Stimulated activated CD4-positive, alpha-beta T cell treated with anti-CD3 and anti-CD28 coated beads, Interleukin-4, amount 100 ng/mL, for 4 hours (primary cell): ENCODE measurements at places on chromosomes 7 and 10.

- no peak for DNase-seq
These were observed 117.4 kb upstream of the GPR26 start for GRCh38 chr10:123548770-123549169.

- DNase-seq, result no peak
These were observed 33.8 kb upstream of the SEMA3D start for GRCh38 chr7:85220651-85221050.

DNA sequence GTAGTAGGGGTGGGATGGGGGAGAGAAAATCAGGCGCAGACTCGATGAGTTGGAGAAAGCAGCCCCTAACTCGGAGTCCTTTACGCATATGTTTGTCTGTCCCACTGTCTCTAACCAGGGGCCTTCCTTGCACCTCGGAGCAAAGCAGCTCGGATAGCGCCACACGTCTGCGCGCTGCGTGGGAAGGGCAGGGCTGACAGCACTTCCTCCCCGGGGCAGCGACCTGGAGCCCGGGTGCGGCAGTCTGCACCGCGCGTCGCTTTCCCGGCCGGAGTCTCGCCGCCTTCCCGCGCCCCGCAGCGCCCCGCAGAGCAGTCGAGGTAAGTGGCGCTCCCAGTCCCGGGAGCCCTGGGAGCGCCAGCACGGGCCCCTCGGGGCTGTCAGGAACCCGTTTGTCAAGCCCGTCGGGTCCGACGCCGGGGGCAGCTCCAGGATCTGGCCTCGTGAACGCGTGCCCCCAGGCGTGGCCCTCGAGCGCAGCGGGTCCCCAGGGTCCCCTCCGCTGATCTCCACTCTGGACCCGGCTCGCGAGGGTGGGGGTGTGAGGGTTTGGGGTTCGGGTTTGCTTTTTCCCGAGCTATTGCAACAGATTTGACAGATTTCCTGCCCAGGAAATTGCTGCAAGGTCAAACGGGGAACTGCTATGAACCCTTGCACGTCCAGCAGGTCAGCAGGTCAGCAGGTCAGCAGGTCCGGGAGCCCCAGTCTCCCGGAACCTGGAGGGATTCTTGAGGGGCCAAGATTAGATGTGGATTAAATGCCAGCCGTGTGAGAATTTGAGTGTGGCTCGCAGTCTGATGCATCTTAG is 597 bp downstream of the APBB1IP start:
- DNase-seq, result peak; percentile 82

GRCh38 chr7:23475576-23475839 is 5.2 kb upstream of the IGF2BP3 start:
- no peak for DNase-seq

DNA sequence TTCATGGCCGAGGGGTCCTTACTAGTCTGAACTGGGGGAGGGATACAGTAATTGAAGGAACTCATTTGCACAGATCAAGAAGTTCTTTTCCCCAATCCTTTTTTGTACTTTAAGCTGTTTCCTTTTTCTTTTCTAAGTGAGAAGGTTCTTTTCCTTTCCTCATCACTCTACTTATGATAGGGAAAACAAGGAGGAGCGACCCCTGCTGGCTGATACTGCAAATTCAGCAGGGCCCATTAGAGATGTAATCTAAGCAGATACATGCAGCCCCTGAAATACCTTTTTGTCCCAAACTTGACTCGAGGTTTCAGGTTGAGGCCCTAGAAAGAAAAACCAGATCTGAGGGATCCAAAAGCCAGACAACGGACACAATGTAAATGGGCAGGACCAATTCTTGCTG is 305.5 kb downstream of the DNAJB9 start:
- no peak for DNase-seq

DNA sequence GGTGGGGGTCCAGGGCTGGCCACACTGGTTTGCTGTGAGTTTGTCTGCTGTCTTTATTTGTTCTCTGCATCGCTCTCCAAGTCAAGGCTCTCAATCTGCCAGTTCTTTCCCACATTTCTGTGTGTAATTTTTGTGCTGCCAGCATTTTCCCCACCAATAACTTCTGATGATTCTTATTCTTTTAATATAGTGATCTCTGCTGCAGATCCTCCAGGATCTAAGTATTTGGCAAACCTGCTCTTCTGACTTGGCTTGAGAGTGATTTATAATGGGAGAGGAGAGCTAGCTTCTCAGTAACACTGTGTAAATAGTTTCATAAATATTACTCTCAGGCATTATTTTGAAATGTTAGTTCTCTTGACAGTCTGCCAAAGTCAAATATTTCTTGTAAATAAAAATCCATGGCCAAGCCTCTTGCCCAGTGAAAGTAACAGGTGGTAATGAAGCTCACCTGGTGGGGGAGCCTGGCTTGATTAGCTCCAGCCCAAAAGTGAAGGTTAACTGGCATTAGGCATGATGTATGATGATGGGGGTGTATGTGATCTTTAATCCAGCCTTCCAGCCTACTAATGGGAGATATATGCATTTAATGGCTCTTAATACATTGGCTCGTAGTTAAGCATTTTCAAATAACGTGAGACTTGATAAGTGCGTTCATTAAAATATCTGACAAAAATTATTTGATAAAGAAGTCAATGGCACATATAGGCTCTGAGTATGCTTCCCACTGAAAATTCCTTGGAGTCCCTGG is 1055.9 kb downstream of the KCNMA1 start:
- no peak for DNase-seq

DNA sequence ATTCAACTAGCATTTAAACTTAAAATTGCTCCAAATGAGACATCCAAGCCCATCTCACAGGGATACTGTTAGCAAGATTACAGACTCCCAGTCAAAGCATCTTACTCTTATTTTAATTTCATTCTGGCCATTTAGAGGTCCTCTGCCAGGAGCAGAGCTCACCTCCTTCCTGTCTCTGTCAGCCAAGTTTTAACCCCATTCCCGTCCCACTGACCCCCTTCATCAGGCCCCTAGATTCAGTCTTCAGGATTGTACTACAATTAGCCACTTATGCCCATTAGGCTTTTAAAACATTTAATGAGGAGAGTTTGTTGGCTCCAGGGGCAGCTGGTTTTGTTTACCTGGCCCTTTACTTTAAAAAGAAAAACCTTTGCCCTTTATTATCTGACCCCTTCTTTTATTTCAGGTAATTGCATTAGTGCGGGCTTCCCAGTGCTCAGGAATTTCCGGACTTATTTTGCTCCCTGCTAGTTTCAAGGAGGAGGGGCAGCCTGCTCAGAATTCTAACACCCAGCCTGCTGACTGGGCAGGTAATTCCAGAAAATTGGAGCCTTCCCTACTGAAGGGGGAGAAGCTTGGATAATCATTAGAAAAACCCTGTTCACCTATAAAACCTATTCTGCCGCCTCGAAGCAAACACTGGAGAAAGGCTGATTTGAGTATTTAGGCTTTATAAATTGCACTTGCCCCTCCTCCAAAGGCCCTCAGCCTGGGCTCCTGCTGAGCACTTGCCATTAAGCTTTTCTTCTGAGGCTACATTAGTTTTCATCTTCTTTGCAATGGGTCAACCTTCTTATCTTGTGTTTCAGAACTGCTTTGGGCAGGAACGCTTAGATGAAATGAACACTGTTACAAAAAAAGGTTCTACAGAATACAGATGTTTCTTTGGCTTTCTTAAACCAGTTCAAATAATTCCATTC is 200.5 kb upstream of the HPS1 start:
- no peak for DNase-seq

DNA sequence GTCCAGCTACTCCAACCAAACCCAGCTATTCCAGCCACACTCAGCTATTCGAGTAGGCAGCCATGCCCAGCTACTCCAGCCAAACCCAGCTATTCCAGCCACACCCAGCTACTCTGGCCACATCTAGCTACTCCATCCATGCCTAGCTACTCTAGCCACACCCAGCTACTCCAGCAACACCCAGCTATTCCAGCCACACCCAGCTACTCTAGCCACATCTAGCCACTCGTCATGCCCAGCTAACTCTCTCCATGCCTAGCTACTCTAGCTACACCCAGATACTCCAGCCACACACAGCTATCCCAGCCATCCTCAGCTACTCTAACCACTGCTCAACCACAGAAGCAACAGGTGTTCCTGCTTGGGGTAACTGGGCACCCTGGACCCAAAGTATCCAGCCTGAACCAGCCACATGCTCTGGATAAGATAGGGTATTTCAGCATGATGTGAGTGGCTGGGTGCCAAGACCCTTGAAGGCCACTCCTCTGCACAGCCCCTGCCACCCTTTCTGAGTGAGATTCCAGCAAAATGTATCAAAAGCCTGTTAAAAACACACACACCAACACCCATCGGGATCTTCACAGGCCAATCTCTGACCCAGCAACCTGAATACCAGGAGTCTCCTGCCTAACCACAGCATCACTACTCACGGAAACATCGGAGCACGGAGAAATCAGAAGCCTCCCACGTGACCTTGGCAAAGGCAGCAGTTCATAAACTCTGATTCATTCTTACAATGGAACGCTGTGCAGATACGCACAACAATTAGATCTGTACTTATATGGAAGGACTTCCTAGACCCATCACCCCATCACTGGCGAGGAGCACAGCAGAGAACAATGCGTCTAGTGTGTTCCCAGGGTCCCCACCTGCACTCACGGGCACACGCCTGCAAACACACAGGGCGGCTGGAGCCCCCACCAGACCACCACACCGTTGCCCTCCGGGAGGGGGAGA is 51.8 kb upstream of the DNAAF5 start:
- no peak for DNase-seq
